ENCODE measurements at places on chromosomes 1 and 21. TPM values are rescaled to one million over a fixed set of nuclear protein-coding genes. Genes with fewer than 3 reads are reported as not detected.

PIK3R3 gene
- total RNA-seq = 32.1 TPM

CDC73 gene
- 48.8 TPM for total RNA-seq

DNA sequence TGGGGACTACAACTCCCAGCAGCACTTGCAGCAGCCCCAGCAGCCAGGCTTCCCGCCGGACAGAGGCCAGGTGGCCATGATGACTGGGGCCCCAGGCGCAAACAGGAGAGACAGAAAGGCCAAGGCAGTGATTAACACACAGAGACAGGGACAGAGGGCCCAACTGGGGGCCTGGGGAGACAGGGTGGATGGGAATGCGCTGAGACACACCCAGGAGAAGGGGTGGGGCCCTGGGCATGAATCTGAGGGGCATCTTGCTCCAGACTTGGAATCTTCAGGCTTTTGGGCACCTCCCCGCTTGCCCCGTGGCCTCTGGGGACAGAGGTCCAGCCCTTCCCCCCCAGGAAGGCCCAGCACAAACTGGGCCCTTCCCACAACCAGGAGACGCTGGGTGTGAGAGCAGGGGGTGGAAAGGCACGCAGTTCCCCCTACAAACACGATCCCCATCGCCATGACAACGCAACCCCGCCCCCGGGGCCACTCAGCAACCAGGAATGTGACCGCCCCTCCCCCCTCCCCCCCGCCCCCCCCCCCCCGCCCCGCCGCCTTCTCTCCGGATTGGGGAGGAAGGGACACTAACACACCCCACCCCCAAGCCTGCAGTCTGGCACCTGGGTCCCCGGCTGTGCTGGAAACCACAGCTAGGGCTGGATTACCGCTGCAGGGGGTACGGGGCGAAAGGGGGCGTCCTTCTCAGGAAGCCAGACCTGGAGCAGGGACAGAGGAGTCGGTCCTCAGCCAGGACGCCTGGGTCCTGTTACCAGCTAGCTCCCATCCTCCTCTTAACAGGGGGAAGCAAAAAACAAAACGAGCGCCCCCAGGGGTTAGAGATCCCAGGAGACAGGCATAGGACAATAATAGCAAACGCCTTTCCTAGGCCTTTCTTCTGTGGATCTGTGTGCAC lies 4.5 kb downstream of the HDGF start:
- H3K27me3 ChIP-seq = no peaks in the 10 kb centered on the region
- peak overlapping the region; percentile 95 for H3K27ac ChIP-seq
- peak; percentile 96 for DNase-seq
- peaks cover 45% of the 10 kb centered on the region for H3K4me1 ChIP-seq
- peak overlapping the region; percentile 67 for H3K4me3 ChIP-seq

- peaks cover 22% of the 10 kb centered on the region for H3K4me1 ChIP-seq
- no peak overlapping the region for H3K27ac ChIP-seq
- H3K27me3 ChIP-seq = peaks cover 2% of the 10 kb centered on the region
- H3K4me3 ChIP-seq = no peak overlapping the region
These were observed 5.3 kb downstream of the C1orf116 start for GRCh38 chr1:207027206-207027777.

DNA sequence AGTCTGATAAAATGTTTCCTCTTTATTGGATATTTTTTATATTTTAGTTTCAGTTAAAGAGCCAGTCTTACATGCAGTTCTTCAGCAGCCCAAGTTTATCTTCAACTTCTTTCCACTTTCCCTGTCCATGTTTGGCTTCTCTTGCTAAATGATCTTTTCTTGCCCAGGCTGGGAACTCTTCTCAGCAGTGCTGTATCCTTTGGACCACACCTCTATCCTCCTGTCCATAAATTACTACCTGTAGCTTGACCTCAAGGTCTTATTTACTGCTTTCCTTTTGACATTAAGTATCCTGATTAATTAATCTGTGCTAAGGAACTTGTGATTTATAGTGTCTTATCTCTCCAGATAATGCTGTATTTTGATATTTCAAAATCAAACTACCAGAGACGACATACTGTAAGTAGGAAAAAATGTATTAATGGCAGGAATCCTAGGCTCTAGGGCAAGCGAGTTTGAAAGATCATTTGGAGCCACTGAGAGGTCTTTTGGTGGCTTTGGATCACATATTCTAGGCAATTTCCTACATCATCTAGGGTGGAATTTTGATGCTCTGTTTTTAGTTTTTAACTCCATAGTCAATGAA lies 20.5 kb upstream of the PDC start:
- DNase-seq = no peak
- no peaks in the 10 kb centered on the region for H3K27me3 ChIP-seq
- no peaks in the 10 kb centered on the region for H3K36me3 ChIP-seq
- H3K4me3 ChIP-seq = no peak overlapping the region
- no peak overlapping the region for H3K27ac ChIP-seq
- H3K4me1 ChIP-seq = no peaks in the 10 kb centered on the region

- H3K4me1 ChIP-seq = peaks cover 19% of the 10 kb centered on the region
- no peaks in the 10 kb centered on the region for H3K27me3 ChIP-seq
- H3K27ac ChIP-seq = no peak overlapping the region
- H3K4me3 ChIP-seq = no peak overlapping the region
These were observed 68.3 kb downstream of the MPZL1 start for GRCh38 chr1:167790117-167790516.

GRCh38 chr21:31524140-31524539 lies 135.4 kb upstream of the SOD1 start:
- H3K27me3 ChIP-seq = no peaks in the 10 kb centered on the region
- H3K4me3 ChIP-seq = no peak overlapping the region
